Activated naive CD4-positive, alpha-beta T cell treated with Interleukin-2 at 50 U/mL for 16 hours (primary cell): ENCODE measurements at places on chromosomes 3 and 15.
A peak's percentile ranks its signal among the peaks of the same experiment; 100 is the strongest.

GRCh38 chr3:102511639-102512038 lies 76.8 kb downstream of the ZPLD1 start:
- no peak for DNase-seq

- no peak for DNase-seq
Observed at GRCh38 chr3:50484722-50485121, 18.7 kb downstream of the CACNA2D2 start.

GRCh38 chr15:89818287-89818686 lies 3.6 kb upstream of the ANPEP start:
- no peak for DNase-seq

GRCh38 chr3:129624347-129625071 lies 18.0 kb upstream of the PLXND1 start:
- DNase-seq: no peak

GRCh38 chr3:184610245-184610871 lies 48.8 kb downstream of the EPHB3 start:
- DNase-seq: no peak

DNA sequence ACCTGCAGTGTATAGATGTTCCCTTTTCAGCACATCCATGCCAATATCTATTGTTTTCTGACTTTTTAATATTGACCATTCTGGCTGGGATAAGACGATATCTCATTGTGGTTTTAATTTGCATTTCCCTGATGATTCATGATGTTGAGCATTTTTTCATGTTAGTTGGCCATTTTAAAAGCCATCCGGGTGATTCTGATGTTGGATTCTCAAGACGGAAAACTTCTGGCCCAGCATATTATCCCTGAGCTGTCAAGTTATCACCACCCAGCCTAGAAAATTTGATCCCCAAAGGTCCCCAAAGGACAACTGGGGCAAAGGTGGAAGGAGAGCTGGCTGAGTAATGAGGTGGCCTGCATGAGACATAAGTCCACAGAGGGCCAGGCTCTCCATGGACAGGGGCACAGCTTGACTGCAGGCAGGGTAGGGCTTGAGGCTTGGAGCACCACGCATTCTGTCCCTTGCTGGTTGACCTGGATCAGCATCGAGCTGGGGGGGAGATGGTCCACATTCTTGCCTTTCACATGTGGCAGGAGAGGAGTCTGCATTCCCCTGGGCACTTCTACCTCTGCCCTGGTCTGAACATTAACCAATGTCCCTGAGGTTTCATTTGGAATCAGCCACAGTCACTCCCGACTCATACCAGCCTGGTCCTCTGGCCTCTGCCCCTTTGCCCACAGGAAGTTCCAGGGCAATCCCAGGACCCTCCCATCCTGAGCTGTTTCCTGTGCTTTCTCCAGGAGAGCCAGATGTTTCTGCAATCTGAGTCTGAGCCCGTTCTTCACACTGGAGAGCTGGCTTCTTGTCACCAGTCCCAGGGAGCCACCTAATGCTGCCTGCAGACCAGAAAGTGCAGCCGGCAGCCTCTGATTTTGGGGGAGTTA lies 69.2 kb downstream of the ISG20 start:
- no peak for DNase-seq

DNA sequence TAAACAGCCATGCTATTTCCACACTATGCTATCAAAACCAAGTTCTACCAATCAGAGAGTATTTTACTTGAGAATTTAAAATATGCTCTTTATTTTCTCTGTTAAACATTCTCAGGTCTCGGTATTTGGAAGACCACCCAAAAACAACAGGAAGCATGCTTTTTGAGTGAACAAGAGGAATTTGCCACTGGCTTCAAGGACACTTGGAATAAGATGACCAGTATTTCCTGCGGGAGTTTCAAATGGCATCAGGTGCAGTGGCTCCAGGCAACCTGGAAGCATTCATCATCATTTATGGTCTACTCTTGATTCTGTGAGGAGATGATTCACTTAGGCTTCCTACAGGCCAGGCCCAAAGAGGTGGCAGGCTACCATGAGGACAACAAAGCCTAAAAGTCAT lies 305.7 kb upstream of the ATP11B start:
- DNase-seq: no peak

GRCh38 chr15:52180851-52181450 lies 10.2 kb downstream of the GNB5 start:
- DNase-seq: no peak

- no peak for DNase-seq
Observed at GRCh38 chr3:113496924-113497323, 18.0 kb downstream of the SPICE1 start.

DNA sequence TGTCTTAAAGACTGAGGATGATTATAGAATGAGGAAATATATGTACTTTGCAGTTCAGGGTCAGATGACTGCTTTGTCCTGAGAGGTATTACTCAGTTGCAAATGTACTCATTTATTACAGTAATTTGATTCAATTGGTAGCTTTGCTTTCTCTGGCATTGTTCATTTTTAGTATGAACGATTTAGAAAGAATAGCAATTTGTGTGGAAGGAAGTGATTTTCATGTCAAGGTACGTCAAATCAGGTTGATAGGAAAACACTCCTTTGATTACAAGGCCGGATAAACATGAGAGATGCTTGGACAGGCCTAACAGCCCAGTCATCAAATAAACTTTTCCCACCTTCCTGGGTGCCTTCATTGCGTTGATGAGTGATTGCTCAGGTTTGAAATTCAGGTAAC lies 53.8 kb downstream of the UNC13C start:
- no peak for DNase-seq

GRCh38 chr3:9732080-9732739 lies 675 bp downstream of the BRPF1 start:
- DNase-seq: peak; percentile 44

DNA sequence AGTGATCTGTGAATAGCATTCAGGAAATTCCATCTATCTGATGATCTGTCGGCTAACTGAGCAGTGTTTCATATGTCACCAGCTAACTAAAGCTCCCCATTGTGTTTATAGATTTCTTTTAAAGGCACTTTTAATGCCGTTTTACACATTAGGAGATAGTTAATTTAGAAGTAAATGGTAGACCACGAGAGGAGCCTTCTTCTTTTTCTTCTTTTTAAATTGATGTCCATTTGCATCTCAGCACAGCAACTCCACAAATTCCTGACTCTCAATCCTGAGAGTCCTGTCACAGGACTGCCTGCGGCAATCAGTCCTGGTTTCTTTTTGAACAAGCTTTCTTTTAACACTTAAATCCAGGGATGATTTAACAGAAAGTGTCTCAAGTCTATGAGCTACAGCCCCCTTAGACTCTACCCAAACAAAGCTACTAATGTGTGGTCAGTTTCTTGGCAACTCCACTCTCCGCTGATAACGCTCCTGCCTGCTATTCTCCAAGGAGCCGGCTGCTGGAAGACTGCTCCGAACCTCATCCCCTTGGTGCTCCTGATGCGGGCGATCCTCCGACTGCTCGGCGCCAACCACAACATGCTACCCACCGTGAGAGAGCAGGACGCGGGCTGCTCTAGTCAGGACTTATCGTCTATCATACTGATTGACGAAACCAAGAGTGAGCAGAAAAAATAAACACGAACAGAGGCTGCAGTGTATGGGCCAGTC lies 421.4 kb downstream of the MECOM start:
- no peak for DNase-seq

DNA sequence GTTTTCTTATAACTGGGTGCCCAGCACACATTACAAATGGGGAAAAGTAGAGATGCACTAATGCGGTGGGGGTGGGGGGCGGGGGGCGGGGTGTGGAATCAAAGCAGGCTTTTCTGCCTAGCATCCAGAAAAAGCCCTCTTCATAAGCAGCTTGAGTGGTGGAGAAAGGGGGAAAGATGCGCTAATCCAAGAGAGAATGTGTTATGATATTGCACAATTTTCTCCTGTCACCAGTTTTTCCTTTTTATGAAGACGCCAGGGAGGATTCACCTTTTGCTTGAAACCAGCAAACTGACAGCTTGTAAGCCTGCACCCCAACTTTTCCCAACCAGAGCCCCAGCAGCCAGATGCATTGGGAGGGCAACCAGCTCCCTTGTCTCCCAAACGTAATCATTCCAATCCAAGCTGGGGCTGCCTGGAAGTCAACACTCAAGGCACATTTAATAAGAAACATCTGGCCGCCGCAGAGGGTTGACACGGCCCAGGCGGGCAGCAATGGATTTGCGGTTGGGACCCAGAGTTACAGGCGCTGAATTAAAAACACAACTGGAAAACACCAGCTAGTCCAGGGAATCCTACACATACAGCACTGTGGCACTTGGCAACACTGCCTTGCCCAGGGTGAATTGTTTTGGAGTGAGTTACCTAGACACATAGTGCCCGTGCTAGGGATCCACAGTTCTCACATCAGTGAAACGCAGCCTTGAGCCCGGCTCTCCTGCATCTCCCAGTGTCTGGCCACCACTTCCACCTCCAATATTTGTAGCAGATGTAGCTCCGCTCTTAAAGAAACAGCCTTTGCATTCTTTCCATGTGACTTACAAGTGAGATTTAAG lies 218.5 kb upstream of the PRICKLE2 start:
- DNase-seq: no peak

DNA sequence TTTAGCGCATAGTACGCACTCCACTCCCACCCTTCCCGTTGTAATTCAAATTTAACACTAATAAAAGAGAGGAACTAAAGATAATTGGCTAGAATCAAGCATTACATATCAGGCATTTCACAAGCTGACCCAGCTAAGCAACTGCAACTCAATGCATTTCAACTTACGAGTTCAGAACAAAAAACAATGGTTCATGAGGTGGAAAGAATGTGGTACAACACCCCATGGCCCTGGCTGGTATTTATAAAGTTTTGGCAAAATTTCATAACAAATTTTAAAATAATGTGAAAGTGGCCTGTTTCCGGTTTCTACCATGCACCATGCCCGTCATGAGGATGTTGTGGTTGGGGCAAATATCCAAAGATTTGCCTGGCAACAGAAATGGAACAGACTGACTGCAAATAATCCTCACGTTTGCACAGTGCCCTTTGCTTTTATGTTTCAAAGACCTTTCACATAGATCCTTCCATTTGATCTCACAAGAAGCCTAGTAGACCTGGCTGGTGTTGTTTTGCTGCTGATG lies 455.3 kb upstream of the NR2F2 start:
- DNase-seq: no peak

DNA sequence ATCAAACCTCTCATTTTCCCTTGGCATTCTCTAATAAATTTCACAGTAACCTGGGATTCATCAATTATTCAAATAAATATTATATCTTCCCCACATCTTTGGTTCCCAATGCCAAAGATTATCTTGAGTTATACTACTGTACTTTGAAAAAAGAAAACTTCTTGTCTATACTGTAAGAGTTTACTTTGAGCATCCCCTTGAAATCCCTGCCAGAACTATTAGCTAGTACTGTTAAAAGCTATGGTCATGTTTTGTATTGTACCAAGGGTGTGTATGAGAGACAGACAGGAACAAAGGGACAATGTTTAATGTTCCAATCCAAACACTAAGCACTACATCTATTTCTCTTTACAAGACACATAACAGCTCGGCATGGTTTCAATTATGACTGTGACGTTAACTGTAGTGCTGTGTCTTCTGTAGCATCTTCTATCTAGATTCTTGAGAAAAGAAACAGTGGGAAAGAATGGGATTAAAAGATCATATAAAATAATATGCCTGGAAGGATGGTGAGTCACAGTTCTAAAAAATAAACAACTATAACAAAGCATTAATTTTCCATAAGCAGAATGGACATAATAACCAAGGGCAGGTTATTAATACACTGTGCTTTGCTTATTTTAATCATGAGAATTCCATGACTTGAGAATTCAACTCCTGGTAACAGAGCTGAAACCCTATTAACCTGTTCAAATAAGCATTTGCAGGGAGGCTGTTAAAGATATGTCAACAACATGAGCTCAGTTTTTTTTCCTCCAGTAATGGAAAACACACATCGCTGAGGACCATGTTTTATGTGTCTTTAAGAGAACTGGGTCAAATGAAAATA lies 71.1 kb downstream of the ALDH1A2 start:
- DNase-seq: no peak

GRCh38 chr15:59376733-59377132 lies 4.1 kb upstream of the MYO1E start:
- DNase-seq: no peak

DNA sequence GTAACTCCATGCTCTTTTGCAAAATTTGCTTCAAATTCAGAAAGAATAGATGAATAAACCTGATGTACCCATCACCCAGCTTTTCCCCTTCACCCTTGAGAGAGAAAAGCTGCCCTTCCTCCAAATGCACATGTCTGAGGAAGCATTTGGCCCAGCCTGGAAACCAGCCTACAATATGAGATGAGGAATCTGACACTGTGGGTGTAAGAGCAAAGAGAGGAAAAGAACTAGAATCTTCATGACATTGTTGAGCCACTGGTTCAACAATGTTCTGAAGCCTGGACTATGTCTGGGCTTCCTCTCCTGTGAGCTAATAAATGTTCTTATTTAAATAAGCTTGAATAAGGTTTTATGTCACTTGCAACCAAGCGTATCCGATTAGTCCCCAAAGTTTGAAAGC lies 18.7 kb upstream of the DCBLD2 start:
- no peak for DNase-seq

DNA sequence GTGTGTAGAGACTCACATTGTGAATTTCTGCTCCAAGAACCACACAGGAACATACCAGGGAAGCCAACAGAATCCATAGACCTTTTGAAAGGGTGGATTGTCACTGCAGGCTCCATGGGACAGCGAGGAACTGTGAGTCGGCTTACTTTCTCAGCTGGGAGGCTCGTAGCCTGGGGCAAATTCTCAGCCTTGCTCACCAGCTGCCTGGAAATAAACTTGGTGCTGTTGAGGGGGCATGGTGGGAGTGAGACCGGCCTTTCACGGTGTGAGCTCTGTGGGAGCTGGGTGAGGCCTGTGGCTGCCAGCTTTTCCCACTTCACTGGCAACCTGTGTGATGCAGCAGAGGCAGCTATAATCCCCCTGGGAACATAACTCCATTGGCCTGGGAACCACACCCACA lies 146.6 kb upstream of the P2RY1 start:
- no peak for DNase-seq

- DNase-seq: no peak
Observed at GRCh38 chr3:85481411-85482212, 522.8 kb downstream of the CADM2 start.

DNA sequence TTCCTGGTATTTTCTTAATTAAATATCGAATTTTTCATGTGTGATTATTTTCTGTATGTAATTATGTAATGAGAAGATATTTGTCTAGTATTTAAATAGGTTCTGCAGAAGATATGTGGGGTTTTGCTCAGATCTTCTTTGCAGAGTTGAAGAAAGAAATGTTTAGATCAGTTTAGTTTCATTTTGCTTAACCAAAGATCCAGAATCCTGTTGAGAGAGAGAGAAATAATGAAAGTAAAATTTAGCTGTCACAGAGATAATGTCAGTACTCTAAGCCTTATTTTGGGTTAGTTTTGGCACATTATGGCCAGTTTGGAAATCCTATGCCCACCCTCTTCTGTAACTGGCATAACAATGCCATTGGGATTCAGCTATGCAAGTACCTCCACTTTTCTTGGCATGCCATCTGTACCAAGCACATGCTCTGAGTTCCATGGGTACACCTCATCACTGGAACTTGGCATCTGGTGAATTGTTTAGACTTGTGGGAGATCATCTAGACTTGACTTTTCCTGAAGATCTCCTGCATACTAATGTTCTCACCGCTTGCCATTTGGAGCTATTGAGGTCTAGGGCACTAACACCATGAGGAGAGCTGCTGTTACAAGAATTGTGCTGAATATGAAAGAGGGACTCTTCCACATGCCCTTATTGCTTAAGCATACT lies 30.9 kb downstream of the PLSCR1 start:
- DNase-seq: no peak

GRCh38 chr15:55990998-55991397 lies 2.4 kb downstream of the NEDD4 start:
- DNase-seq: no peak
